Smooth muscle cell of trachea (primary cell): ENCODE measurements at places on chromosomes 5 and 9. TPM values are rescaled to one million over a fixed set of nuclear protein-coding genes. Genes with fewer than 3 reads are reported as not detected.

The FAM240B gene
- not detected in 2 replicates for total RNA-seq

The INSL6 gene
- not detected in 2 replicates for total RNA-seq

The SMC2 gene
- total RNA-seq = 6.9 and 30.7 TPM in 2 replicates

The CER1 gene
- not detected in 2 replicates for total RNA-seq

The RGMB gene
- 63.0 and 99.9 TPM in 2 replicates for total RNA-seq

The PLEKHG4B gene
- under 0.01 TPM in 2 replicates for total RNA-seq

The SPATA31A3 gene
- not detected in 2 replicates for total RNA-seq

The ANKDD1B gene
- total RNA-seq = 0.29 and 1.3 TPM in 2 replicates
